ENCODE measurements at places on chromosomes 3 and 15.

DNA sequence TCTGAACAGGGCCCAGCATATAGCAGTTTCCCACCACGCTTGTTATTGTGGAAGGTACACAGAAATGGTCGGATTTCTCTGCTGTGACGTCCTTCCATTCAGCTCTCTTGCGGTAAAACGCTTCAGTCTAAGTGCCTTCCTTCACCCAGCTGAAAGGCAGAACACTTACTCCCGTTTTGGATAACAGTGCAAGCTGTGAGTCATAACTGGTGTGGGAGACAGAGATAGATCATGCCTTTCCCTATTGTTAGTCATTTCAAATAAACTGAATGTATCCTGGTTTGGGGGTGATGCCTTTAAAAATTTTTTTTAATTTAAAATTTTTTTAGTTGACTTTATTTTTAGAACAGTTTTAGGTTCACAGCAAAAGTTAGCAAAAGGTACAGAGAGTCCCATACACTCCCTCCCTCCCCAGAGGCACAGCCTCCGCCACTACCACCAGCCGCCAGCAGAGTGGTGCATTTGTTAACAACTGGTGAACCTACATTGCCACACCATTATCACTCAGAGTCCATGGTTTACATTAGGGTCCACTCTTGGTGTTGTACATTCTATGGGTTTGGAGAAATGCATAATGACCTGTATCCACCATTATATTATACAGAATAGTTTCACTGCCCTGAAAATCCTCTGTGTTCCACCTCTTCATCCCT, 94.9 kb upstream of the NSMCE3 start:
- peak; percentile 43 for DNase-seq

- DNase-seq, result no peak
These were observed 68.9 kb upstream of the TNFSF10 start for GRCh38 chr3:172591876-172592771.

GRCh38 chr3:146889626-146890025, 284.5 kb upstream of the PLSCR5 start:
- DNase-seq, result no peak

DNA sequence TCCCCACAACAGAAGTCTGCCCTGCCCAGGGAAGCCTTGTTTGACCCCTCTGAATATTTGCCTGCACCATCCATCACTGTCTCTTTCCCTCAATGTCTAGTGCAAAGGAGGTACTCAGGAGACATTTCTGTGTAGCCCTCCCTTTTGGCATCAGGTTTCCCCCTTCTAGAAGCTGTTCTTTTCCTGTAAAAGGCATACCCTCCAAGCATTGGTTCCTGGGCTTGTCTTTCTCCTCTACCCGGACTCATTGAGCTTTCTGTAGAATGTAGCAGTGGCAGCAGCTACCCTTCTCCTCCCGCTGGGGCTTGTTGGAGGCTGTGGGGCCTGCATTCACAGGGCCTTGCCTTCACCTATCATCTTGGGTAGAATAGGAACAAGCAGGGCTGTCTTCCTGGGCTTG, 63.5 kb downstream of the CTDSPL start:
- DNase-seq, result no peak

GRCh38 chr15:98969126-98969735, 38.4 kb downstream of the PGPEP1L start:
- DNase-seq, result no peak

DNA sequence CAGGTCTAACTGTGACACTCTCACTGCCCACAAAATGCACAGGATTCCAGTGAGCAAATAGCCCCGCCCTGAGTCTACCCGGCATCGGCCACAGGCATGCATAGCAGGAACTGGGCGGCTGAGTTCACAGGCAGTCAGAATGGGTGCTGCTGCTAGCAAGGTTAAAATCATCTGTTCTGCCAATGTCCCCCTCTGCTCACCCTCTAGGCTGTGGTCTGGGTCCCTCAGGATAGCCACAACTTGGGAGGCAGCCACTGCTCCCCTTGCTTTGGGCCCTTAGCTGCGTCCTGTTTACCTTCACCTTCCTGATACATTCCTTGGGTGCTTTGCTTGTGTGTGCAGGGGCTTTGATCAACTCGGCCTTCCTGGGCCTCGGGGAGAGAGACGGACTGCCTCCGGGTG, 232.9 kb upstream of the RGMA start:
- peak; percentile 61 for DNase-seq

DNA sequence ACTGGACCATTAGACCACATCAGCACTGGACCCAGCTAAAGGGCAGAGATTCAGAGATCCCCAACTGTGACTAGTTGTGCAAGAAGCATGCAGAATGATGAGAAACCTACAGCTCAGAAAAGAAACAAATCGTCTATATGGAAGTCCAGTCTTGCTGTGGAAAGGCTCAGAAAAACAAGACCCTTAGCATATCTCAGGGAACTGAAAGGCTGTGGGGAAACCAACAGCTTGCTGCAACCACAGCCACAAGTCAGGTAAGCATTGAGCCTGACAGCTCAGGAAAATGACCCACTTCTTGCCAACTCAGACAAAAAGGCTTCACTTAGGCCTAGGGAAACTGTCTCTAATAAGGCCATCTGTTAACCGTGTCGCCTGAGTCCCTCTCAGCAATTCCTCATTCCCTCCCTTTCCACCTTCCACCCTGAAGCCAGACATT, 145.6 kb downstream of the LSAMP start:
- no peak for DNase-seq
